Activated T-helper 1 cell treated with anti-CD3 and anti-CD28 coated beads, Interleukin-2, amount 50 U/mL, for 16 hours (primary cell): ENCODE measurements at places on chromosomes 1 and 21.

DNA sequence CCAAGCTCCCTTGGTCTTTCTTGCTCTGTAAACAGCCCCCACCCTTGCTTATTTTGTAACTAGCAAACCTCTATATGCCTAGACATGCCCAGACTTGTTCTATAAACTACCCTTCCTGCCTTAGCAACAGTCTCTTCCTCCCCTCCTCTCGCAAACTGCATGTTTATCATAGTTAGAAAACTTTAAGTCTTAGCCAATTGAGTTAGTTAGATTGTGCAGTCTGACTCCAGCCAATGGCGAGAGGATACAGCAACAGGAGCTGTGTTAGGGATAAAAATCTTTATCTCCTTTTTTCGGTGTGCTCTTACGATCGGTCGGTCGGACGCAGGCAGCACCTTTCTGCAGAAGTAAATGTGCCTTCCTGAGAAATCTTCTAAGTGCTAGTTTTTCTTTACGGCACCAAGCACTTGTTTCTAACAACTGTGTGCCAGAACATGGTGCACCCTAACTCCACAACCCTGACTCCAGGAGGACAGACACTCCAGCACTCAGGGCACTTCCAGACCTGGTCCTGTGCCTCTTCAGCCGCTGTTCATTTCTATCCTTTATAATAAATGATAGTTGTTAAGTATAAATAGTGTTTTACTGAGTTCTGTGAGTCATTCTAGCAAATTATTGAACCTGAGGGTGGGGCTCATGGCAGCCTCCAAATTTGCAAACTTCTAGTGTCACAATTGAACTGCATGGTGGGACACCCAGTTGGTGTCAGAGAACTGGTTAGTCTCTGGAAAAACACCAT is 25.7 kb upstream of the GNG4 start:
- no peak for DNase-seq

DNA sequence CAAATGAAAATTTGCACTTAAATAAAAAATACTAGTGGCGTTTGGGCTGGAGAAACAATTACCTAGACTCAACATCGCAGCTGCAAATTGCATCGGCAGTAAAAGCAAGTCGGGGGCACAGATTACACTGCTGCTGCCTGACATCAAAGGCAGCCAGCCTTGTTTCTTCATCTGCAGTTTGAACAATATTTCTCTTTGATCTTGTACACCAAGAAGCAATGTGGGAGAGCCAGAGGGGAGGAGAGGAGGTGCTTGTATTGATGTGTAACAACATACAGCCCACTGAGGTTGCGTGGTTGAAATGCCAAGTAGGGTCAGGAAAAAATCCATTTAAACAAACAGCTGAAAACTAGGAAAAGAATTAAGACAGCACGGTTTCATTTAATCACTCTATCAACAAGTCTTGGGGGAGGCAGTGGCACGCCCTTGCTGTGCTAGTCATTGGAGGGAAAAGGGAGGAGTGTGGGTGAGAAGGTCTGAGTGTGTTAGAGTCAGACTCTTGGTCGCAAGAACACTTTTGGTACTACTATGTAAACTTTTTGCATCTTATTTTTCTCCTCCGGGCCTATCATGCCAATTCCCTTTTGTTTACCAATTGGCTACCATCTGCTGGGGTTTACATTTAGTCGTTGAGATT is 456.5 kb downstream of the OMA1 start:
- DNase-seq: no peak

DNA sequence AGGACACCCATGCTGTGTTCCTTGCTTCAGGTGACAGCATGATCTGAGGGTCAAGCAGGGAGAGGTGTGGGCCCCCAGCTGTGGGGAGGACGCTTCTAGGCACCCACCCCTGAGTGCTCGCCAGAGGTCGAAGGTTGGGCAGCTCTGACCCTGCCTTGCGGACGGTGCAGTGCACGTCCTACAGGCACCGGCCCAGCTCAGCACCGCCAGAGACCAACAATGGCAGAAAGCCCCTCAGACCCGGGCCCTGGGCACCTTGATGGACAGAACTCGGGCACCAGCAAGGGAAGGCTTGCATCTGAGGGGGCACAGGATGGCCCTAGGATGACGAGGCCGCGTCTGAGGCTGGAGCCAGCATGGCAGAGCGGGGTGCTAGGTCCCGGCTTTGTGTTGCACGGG is 24.7 kb downstream of the NADK start:
- DNase-seq: no peak

DNA sequence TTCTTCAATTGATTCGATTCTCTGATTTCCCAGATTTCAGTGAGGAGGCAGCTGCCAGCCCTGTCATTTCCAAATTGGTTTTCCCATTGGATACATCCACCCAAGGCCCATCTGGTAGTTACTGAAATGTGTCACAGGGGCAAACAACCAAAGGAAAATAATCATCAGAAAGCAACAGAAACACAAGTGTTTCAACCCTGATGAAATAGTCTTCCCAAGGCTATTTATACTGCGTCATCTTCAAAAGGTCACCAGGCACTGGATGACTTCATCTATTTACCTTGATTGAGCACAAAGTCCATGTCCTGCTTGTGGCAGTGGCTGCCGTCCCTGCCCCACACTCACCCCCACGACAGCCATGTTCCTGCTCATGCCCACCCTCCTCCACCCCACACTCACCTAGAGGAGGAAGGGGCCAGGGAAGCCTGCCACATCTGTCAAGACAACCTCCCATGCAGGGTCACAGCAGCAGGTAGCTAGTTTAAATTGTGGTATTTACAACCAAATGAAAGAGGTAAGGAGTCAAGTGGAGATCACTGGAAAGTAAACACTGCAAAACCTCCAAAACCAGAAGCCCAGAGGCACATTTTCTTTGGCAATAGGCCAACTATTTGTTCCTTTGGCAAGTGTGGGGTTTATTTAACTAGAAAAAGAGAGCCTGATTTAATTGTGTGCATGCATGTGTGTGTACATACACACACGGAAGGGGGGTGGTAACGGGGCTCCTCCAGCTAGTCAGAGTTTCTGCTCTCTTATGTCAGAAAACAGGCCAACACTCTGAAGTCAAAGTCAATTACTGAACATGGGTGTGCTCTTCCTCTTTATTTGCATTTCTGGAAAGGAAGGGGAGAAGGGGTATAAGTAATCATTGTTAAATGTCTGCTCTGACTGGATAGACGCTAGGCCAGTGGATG is 49.5 kb upstream of the RAB4A start:
- no peak for DNase-seq

DNA sequence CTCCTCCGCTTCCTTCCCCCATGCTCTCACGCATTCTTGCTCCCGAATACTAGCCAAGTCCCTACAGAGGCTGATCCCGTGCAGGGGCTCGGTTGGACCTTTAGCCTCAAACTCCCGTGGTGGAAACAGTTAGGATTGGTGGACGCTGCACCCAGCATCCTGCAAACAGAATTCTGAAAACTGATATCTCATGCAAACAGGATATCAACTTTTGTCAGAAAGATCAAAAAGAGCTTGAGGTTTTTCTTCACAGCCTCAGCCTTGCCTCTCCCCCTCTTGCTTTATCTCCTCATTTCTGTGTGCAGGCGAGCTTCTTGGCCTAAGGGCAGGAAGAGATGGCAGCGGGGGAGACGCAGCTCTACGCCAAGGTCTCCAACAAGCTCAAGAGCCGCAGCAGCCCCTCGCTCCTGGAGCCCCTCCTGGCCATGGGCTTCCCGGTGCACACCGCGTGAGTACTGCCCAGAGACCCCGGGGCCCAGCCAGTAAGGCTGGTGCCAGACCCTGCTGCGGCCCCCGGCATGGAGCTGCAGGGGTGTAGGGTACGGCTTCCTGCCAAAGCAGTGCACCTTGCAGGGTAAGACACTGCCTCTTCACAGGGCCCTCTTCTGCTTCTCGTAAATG is at the start of gene UBASH3A:
UBASH3A (plus strand) TSS at position 292 of the 621 bp plus-strand sequence; CDS start at position 336, 44 bp downstream.
- no peak for DNase-seq
